NCI-H1436 treated with DMSO at 0.1 percent for 48 hours (cell line): ENCODE measurements at places on chromosomes 7 and 10.

GRCh38 chr10:49649294-49649693 is 30.2 kb upstream of the C10orf53 start:
- no peak for DNase-seq

DNA sequence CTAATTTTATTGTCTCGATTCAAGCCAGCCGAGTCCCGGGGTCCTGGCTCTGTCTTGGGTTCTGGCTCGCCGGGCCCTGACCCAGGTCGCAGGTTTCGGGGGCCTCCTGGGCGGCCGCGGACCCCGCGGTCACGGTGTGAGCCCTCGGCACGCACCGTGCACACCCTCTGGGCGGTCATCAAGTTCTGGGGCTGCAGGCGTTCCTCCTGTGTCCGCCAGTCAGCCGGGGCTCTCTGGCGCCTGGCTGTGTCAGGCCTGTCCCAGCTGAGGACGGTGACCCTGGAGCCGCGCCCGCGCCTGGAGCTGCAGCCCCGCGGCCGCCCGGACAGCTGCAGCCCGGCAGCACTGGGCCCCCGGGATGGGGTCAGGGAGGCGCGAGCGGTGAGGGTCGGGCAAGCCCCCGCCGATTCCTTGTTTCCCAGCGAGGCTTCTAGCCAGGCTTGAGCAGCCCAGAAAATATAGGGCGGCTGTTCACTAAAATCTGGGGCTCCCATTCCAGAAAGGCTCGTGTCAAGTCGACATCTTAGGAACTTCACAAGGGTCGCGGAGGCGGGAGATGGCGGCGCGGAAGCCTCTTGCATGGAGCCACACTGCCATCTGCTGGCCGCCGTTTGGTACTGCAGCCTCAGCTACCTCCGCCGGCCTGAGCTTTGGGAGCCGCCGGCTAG is 4.2 kb upstream of the HOXA7 start:
- no peak for DNase-seq

DNA sequence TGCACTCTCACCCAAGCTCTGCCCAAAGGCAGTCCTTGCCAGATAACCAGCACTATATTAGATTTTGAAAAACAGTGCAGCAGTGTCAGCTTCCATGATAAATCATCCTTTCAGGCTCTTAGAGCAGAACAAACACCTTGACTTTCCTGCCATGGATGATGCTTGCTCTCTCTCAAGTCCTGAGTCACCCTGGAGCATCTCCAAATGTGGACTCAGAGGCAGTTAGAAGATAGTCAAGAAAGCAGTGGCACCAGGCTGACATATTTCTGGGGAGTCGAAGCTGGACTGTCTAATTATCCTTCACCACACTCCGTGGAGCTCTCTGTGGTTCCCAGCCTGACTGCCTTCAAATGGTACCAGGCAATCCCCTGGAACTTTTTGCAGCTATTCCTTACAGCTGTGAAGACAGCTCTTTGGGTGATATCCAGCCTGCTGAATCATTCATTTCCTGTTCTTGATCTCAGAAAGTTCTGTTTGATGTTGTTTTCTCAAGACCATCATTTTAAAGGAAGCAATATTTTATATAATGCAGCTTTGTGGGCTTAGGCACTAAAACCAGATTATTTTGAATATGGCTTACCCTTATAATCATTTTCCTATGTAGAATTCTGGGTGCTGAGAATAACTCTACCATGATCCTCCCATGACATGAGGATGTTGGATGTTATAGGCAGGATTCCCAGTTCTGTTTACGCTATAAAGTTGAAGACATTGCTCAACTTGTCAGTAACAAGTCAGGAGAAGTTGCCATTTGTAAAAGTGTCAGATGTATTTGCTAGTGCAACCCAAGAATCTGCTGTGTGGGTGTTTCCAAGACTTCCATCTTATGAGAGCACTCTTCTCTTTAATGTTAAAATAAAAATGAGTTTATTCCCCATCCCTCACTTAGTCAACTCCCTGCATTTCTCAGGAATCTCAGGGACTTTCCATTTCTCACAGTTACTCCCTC is 233.8 kb downstream of the C7orf25 start:
- no peak for DNase-seq

GRCh38 chr10:2575460-2575859 is 491.9 kb upstream of the PFKP start:
- no peak for DNase-seq

GRCh38 chr7:117564627-117565026 is 84.8 kb downstream of the CFTR start:
- DNase-seq: no peak

GRCh38 chr10:88497913-88498312 is 85.2 kb downstream of the RNLS start:
- no peak for DNase-seq

- no peak for DNase-seq
Observed at GRCh38 chr10:4851846-4852245, 25.8 kb downstream of the AKR1E2 start.
